ENCODE measurements at places on chromosomes 1 and 21. TPM values are rescaled to one million over a fixed set of nuclear protein-coding genes. Genes with fewer than 3 reads are reported as not detected.

The VHLL gene
- total RNA-seq, result 1.7 TPM

The LCE1F gene
- not detected for total RNA-seq

The AMY2A gene
- 0.99 TPM for total RNA-seq

The SLC25A34 gene
- total RNA-seq, result 3.8 TPM

The TRIM58 gene
- 7.5 TPM for total RNA-seq

The GPR37L1 gene
- 0.56 TPM for total RNA-seq

The LYPD8 gene
- 0.79 TPM for total RNA-seq

The ELF3 gene
- total RNA-seq, result 0.43 TPM

The CA6 gene
- total RNA-seq, result 0.68 TPM

The CFAP74 gene
- 16.4 TPM for total RNA-seq

The SLC44A3 gene
- total RNA-seq, result 2.7 TPM

The PRDM16 gene
- total RNA-seq, result 4.7 TPM

The FCRL1 gene
- not detected for total RNA-seq

The TEDDM1 gene
- not detected for total RNA-seq

The MROH9 gene
- total RNA-seq, result 2.8 TPM

The TNNT2 gene
- 0.79 TPM for total RNA-seq

GRCh38 chr21:44854664-44855446 lies 18.6 kb downstream of the PTTG1IP start:
- DNase-seq, result no peak
- no peak overlapping the region for H3K27ac ChIP-seq
- no peaks in the 10 kb centered on the region for H3K36me3 ChIP-seq
- H3K4me1 ChIP-seq, result no peaks in the 10 kb centered on the region

- no peak overlapping the region for H3K27ac ChIP-seq
- H3K4me1 ChIP-seq, result no peaks in the 10 kb centered on the region
- DNase-seq, result peak; percentile 22
- H3K36me3 ChIP-seq, result no peaks in the 10 kb centered on the region
- H3K4me3 ChIP-seq, result no peak overlapping the region
- no peaks in the 10 kb centered on the region for H3K27me3 ChIP-seq
Observed at GRCh38 chr1:231612393-231613089, 14.0 kb upstream of the DISC1 start.

DNA sequence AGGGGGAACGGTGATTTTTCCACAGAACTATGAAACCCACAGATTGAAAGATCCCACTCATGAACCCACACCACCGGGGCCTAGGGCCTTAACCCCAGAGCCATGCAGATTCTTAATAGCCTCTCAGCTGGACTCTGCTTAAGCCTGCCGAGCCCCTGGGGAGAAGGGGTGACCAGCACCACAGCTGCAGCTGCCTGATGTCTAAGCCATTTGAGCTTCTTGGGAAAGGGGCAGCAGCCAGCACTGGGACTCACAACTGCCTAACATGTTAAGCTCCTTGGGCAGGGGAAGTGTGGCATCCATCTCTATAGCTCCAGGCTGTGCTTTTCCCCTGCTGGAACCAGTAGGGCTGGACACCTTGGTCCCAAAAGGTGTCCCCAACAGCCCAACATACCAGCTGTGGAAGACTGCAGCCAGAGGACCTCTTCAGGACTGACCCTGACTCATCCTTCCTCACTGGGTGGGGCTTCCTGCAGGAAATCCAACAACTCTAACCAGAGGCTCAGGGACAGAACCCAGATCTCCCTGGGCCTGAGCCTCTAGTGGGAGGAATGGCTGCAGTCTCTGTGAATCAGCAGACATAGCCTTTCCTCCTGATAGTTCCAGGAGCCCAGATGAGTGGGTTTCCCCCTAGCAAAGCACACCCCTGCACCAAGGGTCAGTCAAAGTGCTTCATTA lies 34.6 kb upstream of the FMO3 start:
- no peak for DNase-seq
- H3K36me3 ChIP-seq, result no peaks in the 10 kb centered on the region
- H3K27ac ChIP-seq, result no peak overlapping the region

DNA sequence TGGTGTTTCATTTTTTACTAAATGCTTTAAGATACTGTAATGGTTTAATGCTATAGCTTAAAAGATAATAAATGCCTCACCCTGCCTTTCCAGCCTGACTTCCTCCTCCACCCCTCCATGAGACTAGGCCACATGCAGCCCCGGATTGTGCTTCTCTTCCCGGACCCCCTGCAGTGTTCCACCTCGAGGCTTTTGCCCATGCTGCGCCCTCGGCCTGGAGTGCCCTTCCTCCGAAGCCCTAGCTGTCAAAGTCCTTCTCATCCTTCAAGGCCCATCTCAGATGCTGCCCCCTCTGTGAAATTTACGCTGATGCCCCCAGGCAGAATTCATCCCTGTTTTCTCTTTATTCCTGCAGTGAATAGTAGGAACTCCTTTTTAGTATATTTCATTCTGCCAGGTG lies 98.5 kb downstream of the ATP5PO start:
- DNase-seq, result no peak
- no peak overlapping the region for H3K27ac ChIP-seq
- no peaks in the 10 kb centered on the region for H3K27me3 ChIP-seq
- peaks cover 6% of the 10 kb centered on the region for H3K4me1 ChIP-seq
- no peak overlapping the region for H3K4me3 ChIP-seq
- H3K36me3 ChIP-seq, result no peaks in the 10 kb centered on the region

DNA sequence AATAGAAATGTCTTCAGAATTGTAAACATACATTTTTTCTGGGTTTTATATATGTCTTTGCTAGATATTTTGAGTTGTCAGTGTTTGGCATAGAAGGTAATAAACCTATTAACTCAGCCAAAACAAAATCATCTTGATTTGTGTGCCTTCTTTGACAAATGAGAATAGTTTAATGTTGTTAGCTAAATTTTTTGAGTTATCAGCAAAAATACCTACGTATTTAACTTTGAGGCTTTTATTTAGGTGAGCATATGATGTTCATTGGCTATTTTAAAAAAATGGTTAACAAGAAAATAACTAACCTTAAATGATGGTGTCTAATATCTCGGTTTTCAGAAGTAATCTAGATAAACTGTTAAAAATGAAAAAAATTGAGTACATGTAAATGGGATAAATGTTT lies 83.2 kb upstream of the SLC5A9 start:
- no peaks in the 10 kb centered on the region for H3K36me3 ChIP-seq
- H3K27me3 ChIP-seq, result no peaks in the 10 kb centered on the region
- no peaks in the 10 kb centered on the region for H3K4me1 ChIP-seq
- H3K27ac ChIP-seq, result no peak overlapping the region

DNA sequence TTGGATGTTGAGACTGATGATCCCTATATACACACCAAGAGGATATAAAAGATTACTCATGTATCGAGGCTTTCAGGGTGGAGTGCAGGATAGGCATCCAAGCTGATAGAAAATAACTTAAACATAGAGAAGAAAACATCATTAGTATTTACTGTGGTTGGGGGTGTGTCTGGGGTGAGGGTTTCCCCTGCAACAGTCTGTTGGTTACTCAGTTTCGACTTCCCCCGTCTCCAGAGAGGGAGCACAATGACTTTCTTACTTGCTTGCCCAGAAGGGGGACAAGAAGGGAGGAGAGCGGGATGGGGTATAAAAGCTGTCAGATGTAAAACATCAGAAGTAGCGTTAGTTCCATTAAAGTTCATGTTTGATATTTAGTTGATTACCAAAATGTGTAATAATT lies 717.4 kb upstream of the ZP4 start:
- no peak overlapping the region for H3K4me3 ChIP-seq
- H3K4me1 ChIP-seq, result no peaks in the 10 kb centered on the region
- no peaks in the 10 kb centered on the region for H3K36me3 ChIP-seq
- no peak for DNase-seq
- no peak overlapping the region for H3K27ac ChIP-seq
- H3K27me3 ChIP-seq, result no peaks in the 10 kb centered on the region

- no peaks in the 10 kb centered on the region for H3K27me3 ChIP-seq
- peak overlapping the region; percentile 76 for H3K27ac ChIP-seq
- peaks cover 37% of the 10 kb centered on the region for H3K4me1 ChIP-seq
- H3K4me3 ChIP-seq, result no peak overlapping the region
- no peak for DNase-seq
Observed at GRCh38 chr1:61638911-61639605, 85.9 kb downstream of the TM2D1 start.

DNA sequence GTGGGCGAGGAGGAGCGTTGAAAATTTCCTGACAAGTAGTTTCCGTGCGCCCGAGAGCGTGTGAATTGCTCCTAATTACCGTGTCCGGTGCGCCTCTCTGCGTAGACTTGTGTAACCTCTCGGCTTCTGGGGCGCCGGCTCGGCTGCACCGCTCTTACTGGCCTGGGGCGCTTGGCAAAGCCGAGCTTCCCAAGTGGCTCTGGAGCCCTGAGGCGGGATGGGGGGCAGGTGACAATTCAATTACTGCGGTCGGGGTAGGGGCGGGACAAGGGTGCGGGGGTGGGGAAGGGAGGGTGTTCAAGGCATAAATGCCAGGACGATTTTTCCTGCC lies 392 bp upstream of the DMRTA2 start:
- no peak overlapping the region for H3K27ac ChIP-seq
- H3K27me3 ChIP-seq, result no peaks in the 10 kb centered on the region
- H3K36me3 ChIP-seq, result no peaks in the 10 kb centered on the region
- H3K4me1 ChIP-seq, result peaks cover 11% of the 10 kb centered on the region

GRCh38 chr1:160996178-160996577 lies 24.8 kb downstream of the F11R start:
- DNase-seq, result no peak
- H3K27ac ChIP-seq, result no peak overlapping the region
- H3K27me3 ChIP-seq, result no peaks in the 10 kb centered on the region
- H3K4me1 ChIP-seq, result no peaks in the 10 kb centered on the region
- H3K4me3 ChIP-seq, result no peak overlapping the region

DNA sequence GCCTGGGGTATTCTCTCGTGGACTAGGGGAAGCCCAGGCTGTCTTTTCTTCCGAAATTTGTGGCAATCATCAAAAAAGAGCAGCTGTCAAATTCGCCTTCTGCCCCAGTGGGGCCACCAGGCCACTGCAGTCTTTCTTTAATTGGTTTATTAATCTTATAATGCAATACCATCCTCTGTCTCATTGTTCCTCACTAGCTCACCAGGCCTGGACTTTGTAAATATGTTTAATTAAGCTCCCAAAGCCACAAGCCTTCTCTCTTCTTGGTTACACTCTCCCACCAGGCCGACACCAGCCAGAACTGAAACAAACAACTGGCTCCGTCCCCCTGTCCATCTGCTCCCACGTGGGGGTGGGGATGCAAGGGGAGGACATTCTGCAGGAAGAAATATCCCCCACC lies 22.0 kb upstream of the CAMK1G start:
- no peak overlapping the region for H3K4me3 ChIP-seq
- H3K4me1 ChIP-seq, result no peaks in the 10 kb centered on the region
- H3K27me3 ChIP-seq, result no peaks in the 10 kb centered on the region
- no peak overlapping the region for H3K27ac ChIP-seq

DNA sequence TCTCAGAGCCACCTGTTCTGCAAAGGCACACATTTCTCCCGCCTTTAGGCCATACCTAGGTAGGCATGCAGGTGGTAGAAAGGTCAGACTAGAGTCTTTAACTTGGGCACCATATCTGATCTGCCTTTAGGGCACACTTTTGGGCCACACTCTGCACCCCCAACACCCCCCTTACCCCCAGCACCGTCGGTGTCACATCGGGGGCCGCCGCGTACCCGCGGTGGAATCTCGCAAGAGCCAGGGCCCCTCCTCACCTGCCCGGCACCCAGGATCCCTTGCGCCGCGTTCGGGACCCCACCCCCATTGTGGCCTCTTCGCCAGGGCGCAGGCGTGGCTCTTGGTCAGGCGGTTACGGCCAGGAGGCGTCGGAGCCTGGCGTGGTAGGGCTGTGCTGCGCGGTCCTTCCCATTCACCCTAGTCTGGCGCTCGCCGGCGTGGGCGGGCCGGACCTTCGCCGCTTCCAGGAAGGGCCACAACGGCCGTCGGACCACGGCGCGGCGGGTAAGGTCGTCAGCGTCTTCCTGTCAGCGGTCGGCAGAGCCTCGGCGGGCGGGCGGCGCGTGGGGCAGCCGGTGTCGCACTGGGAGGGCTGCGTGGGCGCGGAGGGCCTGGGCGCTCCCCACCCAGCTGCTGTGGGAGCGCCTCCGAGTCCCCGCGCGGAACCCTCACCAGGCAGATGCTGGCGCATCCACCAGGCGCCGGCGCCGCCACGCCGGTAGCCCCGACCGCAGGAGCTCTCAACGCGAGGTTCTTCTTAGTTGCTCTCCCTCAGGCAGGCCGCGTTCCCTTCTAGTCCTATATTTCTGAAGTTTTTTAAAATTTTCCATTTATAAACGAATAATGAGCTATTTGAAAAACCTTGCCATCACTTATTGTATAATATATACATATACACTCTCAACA lies at the start of gene DNAH14:
DNAH14 (plus strand) TSS at position 341 of the 903 bp plus-strand sequence. CDS start 23,028 bp downstream, outside the sequence.
- H3K27ac ChIP-seq, result peak within 1 kb of the TSS; percentile 76
- H3K4me3 ChIP-seq, result peak within 1 kb of the TSS; percentile 69
- H3K36me3 ChIP-seq, result no peaks in the 10 kb centered on the region

GRCh38 chr1:247906504-247907047 lies 11.2 kb downstream of the OR2W3 start:
- no peak overlapping the region for H3K27ac ChIP-seq
- H3K36me3 ChIP-seq, result no peaks in the 10 kb centered on the region
- H3K4me3 ChIP-seq, result no peak overlapping the region
- no peaks in the 10 kb centered on the region for H3K4me1 ChIP-seq

- peaks cover 4% of the 10 kb centered on the region for H3K4me1 ChIP-seq
- no peak overlapping the region for H3K27ac ChIP-seq
- DNase-seq, result no peak
- H3K27me3 ChIP-seq, result no peaks in the 10 kb centered on the region
- no peaks in the 10 kb centered on the region for H3K36me3 ChIP-seq
Observed at GRCh38 chr1:72634946-72635345, 352.6 kb upstream of the NEGR1 start.

DNA sequence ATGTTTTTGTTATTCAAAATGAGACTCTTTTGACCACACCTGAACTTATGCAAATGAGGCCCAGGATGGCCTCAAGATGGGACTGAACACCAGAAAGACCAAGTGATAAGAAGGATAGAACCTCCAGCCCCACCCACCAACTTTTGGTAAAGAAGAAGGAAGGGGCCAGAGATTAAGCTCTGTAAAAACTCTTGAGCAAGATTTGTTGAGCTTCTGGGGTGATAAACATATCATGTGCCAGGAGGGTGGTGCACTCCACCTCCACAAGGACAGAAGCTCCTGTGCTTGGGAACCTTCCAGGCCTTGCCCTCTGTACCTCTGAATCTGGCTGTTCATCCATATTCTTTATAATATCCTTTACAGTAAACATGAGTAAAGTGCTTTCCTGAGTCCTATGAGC lies 5.3 kb downstream of the RSPH1 start:
- no peaks in the 10 kb centered on the region for H3K36me3 ChIP-seq
- H3K27me3 ChIP-seq, result no peaks in the 10 kb centered on the region
- H3K4me1 ChIP-seq, result no peaks in the 10 kb centered on the region
- DNase-seq, result peak; percentile 2
- no peak overlapping the region for H3K4me3 ChIP-seq

Measured in testis (tissue), 5 donors.